ENCODE measurements at places on chromosomes 7 and 10.

GRCh38 chr10:125344573-125345171 lies 184.3 kb upstream of the CTBP2 start:
- no peak for DNase-seq

- no peak for DNase-seq
Observed at GRCh38 chr10:17847585-17848296, 38.6 kb downstream of the MRC1 start.

- no peak for DNase-seq
Observed at GRCh38 chr7:116731445-116732335, 59.7 kb downstream of the MET start.

- no peak for DNase-seq
Observed at GRCh38 chr10:10996966-10997620, 20.6 kb upstream of the CELF2 start.

GRCh38 chr7:90111-91063 lies 102.0 kb upstream of the FAM20C start:
- DNase-seq: no peak
